Endodermal cell (in vitro differentiated cells): ENCODE measurements at places on chromosomes 4 and X. TPM values are rescaled to one million over a fixed set of nuclear protein-coding genes. Genes with fewer than 3 reads are reported as not detected.

Gene GPR173
- 5.9 and 7.0 TPM in 2 replicates for total RNA-seq

Gene PPP4R3C
- not detected in 2 replicates for total RNA-seq

GRCh38 chrX:150897421-150898320 lies 797 bp downstream of the CD99L2 start:
- H3K4me3 ChIP-seq, result peak overlapping the region; percentile 82
- no peaks in the 10 kb centered on the region for H3K27me3 ChIP-seq
- peak overlapping the region; percentile 44 for H3K27ac ChIP-seq
- peaks cover 5% of the 10 kb centered on the region for H3K4me1 ChIP-seq
- DNase-seq, result peak; percentile 74

- H3K27ac ChIP-seq, result no peak overlapping the region
- no peaks in the 10 kb centered on the region for H3K36me3 ChIP-seq
- DNase-seq, result no peak
- peaks cover 2% of the 10 kb centered on the region for H3K4me1 ChIP-seq
- H3K27me3 ChIP-seq, result no peaks in the 10 kb centered on the region
- H3K4me3 ChIP-seq, result no peak overlapping the region
These were observed 23.6 kb downstream of the FSTL5 start for GRCh38 chr4:162140051-162140683.

DNA sequence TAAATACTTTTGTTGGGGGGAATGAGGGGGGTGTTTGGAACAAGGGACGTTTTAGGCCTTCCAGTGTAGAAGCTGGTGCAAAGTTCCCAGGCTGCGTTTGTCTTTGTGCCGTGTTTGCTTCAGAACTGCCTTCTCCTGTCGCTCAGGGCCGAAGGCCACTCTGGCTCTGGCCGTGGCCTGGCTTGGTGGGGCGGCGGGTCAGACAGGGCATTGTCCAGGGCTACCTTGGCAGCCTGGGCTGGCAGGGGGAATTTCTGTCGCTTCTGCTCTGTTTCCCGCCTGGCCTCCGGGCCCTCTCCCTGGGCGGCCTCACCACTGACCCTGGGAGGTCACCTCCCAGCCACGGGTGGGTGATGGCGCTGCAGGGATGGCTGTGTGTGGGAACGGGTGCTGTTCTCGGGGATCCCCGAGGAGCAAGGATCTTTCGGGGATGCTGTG lies 140.0 kb downstream of the COL4A6 start:
- no peak overlapping the region for H3K4me3 ChIP-seq
- H3K27me3 ChIP-seq, result no peaks in the 10 kb centered on the region
- DNase-seq, result no peak
- peak overlapping the region; percentile 10 for H3K27ac ChIP-seq
- peaks cover 3% of the 10 kb centered on the region for H3K36me3 ChIP-seq

DNA sequence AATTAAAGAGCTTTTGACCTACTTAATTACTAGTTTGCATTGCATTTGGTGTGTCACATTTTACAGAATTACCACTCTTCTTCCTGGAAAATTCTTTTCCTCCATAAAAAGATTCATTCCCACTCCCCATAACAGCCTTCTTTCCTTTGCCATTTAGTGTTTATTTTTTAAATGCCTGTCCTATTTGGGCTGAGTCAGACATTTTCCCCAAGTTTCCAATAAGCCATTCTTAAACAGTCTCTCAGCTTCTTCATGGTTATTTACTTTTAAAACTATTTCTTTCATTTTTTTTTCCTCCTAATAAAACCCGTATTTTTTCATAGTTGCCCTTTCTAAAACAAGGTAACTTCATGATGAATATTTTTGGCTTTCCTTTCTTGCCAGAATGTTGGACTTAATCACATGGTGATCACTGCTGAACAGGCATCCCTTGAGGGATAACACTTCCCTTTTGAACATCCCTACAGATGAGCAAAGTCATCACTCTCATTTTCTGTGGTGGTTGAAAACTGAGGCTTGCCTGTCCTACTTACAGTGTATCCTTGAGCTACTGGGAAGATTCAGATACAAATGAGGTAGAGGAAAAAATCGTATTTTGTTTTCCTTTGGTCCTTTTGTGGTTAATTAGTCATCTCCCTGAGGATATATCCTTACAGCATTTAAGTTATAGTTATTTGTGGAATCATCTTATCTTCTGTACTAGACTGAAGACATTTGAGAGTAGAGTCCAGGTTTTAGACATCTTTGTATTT lies 520.5 kb upstream of the NR3C2 start:
- no peak for DNase-seq
- H3K27me3 ChIP-seq, result no peaks in the 10 kb centered on the region
- no peak overlapping the region for H3K27ac ChIP-seq
